ENCODE measurements at places on chromosomes 6 and 20.

DNA sequence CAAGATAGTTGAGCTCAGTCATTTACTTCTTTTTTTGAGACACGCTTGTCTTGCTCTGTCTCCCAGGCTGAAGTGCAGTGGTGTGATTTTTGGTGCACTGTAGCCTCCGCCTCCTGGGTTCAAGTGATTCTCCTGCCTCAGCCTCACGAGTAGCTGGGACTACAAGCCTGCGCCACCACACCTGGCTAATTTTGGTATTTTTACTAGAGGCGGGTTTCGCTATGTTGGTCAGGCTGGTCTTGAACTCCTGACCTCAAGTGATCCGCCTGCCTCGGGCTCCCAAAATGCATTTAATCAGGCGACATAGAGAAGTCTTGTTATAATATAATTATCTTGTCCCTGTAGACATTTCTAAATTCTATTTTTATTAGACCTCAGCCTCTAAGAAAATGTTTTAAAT lies 6.1 kb downstream of the AMD1 start:
- DNase-seq: no peak

- no peak for DNase-seq
Measured at GRCh38 chr6:51684603-51685002, 402.8 kb downstream of the PKHD1 start.

DNA sequence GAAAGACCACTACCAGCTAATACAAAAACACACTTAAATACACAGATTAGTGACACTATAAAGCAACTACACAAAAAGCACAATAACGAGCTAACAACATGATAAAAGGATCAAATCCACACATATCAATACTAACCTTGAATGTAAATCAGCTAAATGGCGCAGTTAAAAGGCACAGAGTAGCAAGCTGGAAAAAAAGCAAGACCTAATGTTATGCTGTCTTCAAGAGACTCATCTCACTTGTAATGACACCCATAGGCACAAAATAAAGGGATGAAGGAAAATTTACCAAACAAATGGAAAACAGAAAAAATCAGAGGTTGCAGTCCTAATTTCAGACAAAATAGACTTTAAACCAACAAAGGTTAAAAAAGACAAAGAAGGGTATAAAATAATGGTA lies 86.3 kb downstream of the NUS1 start:
- DNase-seq: no peak

DNA sequence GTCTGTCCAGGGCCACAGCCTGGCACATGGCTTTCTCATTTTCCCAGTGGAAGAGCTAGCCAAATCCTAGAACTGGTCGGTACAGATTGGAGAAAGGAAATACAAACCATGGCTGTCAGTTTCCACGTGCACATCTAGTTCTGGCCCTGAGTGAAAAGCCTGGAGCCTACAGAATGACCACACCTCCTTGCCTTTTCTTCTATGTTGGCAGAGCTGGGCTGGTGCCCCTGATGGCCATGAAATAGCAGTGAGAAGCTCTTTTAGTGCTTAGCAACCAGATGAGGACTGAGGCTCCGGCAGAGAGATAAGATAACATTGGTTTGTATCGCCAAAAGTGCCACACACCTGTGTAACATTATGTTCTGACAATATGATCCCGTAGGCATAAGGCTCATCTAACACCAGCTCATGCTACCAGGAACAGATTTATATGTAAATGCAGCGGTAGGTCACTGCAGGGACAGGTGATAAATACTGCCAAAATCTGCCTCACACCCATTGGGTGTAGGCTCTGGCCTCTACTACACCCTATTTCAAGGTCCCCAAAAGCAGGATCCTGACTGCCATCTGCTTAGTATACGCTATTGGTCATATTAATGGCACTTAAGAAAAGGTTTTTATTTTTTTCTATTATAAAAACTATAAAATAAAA lies 39.9 kb upstream of the TBC1D7 start:
- DNase-seq: no peak

DNA sequence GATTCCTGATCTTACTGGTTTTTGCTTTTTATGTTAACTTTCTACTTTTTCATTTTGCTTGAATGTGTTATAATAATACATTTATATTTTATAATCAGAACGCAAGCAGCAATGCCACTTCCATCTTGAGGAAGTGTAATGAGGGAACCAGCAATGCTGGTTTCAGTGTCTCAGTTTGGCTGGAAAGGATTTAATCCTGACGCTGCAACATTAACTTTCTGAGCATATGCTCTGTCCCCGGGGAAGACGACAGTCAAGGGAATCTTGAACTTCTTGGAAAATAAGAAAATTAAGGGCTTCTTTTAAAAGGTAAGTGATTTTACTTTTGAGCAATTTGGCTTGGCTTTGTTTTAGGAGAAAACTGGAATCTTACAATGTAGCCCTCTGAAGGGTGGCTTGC lies 205.5 kb upstream of the AGPAT4 start:
- no peak for DNase-seq

DNA sequence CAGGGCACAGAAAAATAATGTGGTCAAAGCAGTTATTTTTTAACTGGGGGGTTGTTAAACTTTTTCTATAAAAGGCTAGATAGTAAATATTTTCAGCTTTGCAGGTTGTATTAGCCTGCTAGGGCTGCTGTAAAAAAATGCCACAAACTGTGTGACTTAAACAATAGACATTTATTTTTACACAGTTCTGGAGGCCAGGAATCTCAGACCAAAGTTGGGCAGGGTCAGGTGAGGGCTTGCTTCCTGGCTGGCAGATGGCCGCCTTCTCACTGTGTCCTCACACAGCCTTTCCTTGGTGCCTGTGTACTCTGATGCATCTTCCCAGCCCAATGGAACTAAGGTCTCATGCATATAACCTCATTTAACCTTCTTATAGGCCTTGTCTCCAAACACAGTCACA lies 294.7 kb downstream of the PTPRT start:
- no peak for DNase-seq

DNA sequence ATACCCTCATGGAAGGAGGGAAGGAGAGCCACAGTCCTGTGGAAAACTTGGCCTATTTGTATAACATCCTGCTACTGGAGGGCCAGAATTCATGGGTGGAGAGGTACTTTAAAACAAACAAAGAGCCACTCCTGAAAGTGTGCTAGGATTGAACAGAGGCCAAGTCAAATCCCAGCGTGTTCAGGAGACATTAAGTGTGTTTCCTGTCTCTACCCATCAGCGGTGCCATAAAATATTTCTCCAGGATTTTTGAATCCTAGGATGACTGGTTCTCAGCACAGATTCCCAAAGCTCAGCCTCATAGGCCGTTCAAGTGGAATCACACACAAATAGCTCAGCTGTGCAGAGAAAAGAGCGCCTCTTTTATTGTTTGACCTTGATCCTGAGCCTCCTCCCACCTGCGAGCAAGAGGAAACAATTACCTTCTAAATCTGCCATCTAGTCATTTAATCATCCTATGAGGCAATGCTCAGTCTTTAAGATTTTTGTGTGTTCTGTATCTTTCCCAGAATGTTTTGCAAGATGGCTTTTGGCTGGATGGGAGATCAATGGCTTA lies 31.8 kb upstream of the RALGAPA2 start:
- no peak for DNase-seq

- no peak for DNase-seq
Measured at GRCh38 chr6:73062837-73063236, 162.5 kb downstream of the KHDC1L start.
